T-helper 1 cell (primary cell): ENCODE measurements at places on chromosomes 3 and 15.

- DNase-seq = no peak
Measured at GRCh38 chr15:60548101-60548500, 69.2 kb upstream of the ICE2 start.

DNA sequence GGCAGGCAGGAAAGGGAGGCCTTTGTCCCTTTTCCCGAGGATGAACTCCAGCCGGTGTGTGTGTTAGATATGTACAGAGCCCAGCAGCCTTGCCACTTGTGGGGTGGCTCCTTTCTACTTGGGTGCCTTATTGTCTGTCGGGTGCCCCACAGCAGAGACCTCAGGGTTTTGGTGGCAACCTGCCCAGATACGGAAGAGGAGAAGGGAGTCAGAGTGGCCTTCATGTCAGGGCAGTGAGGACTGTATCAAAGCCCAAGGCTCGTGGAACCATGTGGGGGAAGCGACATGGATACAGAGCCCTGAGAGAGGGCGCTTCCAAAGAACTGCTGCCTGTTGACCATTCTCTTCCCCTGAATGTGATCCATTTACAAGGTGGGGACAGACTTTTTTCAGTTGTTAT is 166.2 kb downstream of the SLCO3A1 start:
- DNase-seq = no peak

- no peak for DNase-seq
Measured at GRCh38 chr15:50110285-50110684, 8.7 kb downstream of the ATP8B4 start.

DNA sequence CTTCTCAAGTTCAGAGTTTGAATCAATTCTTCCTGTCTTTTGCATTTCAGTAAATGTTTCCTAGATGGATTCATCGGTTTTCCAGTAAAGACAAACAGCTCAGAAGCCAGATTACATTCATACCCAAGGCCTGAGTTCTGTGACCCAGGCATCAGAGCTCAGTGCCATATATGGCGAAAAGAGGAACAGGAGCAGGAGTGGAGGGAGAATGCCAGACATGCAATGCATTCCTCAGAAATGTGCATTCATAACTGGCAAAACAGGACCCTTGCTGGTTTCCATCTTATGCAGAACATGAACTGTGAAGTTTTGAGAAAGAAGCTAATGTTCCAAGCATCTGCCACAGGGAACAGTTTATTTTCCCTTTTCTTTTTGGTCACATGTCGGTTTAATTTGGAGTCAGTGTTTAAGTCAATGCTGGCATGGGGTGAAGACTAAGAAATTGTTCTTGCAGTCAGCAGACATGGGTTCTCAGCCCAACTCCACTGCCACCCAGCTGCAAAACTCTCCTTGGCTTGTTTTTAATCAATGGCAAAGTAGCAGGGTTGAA is 116.5 kb downstream of the LPP start:
- no peak for DNase-seq

GRCh38 chr15:77413699-77414349 is 6.1 kb downstream of the PEAK1 start:
- DNase-seq = no peak

DNA sequence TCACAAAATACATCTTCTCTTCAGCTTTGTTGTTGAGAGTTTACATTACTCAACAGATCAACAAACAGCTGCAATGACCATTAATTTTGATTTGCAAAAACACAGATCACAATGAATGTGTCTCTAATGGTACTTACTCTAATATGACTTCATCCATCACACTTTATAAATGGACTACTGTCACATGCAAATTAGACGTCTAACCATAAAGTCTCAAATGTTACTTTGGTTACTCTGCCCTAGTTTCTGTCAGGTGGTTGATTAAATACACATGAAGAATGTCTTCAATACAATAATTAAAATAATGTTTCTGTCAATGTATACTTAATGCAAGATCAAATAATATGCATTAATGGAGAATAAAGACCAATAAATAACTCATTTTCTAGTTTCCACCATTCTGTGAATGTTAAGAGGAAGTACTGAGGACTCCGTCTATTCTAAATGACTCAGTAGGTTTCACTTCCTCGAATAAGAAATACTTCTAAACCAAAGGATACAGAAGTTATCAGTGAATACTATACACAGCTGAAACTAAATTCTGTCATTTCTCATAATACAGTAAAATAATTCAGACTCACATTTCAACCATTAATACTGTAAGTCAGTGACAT is 145.8 kb downstream of the CBLB start:
- no peak for DNase-seq

GRCh38 chr3:159626598-159626997 is 362.0 kb upstream of the IL12A start:
- no peak for DNase-seq

DNA sequence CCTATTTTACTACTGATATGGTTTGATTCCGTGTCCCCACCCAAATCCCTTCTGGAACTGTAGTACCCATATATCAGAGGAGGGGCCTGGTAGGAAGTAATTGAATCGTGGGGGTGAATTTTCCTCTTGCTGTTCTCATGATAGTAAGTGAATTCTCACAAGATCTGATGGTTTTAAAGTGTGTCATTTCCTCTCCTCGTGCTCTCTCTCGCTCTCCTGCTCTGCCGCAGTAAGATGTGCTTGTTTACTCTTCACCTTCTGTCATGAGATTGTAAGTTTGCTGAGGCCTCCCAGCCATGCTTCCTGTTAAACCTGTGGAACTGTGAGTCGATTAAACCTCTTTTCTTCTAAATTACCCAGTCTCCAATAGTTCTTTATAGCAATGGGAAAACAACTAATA is 81.2 kb upstream of the ZBTB20 start:
- no peak for DNase-seq

GRCh38 chr3:167813169-167814123 is 77.9 kb downstream of the SERPINI1 start:
- DNase-seq = no peak

DNA sequence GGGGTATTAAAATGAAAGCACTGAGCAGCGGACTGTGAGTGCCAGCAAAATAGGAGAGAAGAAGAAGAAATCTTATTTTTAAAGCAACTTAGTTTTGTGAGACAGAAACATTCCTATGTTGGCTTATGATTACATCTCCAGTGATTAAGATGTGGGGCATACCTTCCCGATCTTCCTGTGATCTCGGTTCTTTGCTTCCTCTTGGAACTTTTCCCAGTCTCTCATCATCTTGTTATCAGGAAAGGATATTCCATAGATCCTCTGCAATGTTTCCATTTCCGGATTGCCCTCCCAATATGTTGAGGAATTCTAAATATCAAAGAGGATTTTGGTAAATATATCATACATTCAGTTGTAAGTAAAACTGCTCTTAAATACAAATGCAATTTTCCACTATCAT is 22.2 kb downstream of the TARS3 start:
- DNase-seq = no peak

GRCh38 chr3:100090669-100091005 is 23.7 kb downstream of the FILIP1L start:
- no peak for DNase-seq

- DNase-seq = no peak
Measured at GRCh38 chr3:35635407-35635806, 3.9 kb upstream of the ARPP21 start.

DNA sequence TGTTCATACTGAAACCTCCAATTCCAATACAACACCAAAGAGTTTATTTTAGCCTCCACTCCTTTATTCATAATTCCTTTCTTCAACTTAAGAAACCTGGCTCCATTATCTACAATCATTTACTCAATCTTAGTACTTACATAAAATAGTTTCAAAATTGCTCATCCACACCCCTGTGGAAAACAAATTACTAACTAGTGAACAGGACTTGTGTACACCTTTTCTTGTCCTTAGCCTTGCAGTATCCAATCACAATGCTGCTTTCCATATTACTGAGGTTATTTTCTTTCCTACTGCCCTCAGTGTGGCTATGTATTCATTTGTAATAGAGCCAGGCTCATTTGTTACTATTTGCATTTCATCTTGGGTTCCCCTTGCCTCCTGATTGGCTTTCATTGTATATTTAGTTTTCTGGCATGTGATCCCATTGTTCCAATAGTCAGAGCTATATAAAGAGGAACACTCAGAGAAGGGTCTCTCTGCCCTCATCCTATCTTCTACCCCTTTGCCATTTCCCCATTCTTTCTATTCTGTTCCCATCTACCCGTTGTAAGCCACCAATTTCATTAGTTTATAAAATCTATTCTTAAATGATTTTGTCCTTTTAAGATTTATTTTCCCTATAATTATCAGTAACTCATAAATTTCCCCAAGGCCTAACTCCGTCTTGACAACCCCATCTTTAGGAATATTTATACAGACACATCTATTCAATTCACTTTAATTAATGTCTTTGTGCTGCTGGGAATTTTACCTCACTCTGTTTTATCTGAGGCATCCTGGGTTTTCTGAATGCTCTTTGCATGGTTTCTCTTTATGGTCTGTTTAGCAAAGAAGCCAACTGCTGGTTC is 67.9 kb upstream of the RBP1 start:
- no peak for DNase-seq

DNA sequence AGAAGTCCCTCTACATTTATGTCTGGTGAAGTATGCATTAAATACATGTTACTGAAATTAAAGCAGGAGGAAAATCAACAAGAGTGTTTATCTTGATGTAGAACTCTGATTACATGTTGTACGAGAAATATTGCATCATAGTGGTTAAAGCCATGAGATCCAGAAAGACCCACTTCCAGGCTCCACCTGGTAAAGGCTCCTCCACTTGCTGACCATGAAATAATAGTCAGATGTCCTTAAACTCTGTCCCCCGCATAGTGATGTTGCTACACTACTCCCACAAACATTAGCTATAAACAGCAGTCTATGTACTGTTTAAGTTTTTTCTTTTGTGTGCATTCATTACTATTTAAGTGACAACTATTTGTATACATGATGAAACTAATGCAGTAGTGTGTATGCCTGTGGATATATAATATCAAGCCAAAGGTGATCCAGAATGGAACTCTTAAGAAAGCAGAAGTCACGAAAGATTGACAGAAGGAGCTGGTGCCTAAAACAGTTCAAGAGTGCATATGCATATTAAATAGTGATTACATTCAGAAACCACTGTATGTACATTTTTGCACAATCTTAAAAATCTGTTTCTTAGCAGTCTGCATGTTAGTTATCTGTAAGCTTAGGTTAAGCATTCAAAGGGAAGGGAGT is 264.4 kb upstream of the KCNMB2 start:
- DNase-seq = no peak

- DNase-seq = no peak
Measured at GRCh38 chr3:141457624-141458236, 29.1 kb upstream of the RASA2 start.

GRCh38 chr3:157145606-157146322 is 14.2 kb downstream of the CCNL1 start:
- no peak for DNase-seq

- no peak for DNase-seq
Measured at GRCh38 chr3:144921710-144922109, 950.1 kb downstream of the DIPK2A start.

DNA sequence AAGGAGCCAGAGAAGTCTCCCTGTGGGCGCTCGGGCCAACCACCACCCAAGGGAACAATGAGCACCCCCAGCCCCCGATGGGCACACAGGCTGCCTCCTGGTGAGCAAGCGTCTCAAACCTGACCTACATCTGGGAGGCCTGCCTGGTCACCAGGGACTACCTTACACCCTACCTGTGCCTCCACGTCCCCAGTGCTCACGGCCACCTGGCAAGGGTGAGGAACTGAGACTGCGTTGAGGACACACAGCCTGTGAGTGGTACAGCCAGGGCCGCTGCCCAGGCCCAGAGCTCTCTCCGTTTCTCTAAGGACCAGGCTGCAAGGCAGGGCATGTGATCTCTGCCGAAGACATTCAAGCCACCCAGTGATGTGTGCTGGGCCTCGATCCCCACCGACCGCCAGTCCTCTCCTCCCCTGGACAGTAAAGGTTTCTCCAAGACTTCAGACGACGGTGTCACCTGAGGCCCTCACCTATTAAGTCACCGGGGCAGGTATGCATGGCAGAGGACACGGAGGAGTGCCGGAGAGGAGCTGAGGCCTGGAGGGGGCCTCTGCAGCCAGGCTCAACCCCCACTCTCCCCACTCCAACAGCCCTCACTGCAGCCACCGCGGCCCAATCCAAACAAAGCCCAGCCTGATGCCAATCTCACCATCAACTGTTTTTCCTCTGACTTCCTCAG is 2.8 kb downstream of the GOLGA8A start:
- no peak for DNase-seq

GRCh38 chr15:64157599-64158125 is 5.2 kb downstream of the PPIB start:
- no peak for DNase-seq

DNA sequence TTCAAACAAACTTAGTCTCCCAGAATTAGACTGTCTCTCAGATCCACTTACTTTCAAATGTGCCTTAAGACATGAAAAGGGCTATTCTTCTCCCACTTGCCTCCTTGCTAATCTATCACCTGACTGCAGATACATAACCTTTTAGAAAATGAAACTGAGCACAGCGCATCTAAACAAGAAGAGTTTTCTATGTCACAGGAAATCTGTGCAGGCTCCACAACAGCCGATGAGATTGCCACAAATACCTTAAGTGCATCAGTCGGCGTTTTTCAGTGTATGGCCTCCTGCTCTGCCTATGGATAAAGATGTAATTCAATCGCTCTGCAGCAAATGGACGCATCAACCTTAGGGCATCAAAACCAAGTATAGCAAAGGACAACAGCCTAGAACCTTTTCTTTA is 544.2 kb downstream of the FOXP1 start:
- DNase-seq = no peak

DNA sequence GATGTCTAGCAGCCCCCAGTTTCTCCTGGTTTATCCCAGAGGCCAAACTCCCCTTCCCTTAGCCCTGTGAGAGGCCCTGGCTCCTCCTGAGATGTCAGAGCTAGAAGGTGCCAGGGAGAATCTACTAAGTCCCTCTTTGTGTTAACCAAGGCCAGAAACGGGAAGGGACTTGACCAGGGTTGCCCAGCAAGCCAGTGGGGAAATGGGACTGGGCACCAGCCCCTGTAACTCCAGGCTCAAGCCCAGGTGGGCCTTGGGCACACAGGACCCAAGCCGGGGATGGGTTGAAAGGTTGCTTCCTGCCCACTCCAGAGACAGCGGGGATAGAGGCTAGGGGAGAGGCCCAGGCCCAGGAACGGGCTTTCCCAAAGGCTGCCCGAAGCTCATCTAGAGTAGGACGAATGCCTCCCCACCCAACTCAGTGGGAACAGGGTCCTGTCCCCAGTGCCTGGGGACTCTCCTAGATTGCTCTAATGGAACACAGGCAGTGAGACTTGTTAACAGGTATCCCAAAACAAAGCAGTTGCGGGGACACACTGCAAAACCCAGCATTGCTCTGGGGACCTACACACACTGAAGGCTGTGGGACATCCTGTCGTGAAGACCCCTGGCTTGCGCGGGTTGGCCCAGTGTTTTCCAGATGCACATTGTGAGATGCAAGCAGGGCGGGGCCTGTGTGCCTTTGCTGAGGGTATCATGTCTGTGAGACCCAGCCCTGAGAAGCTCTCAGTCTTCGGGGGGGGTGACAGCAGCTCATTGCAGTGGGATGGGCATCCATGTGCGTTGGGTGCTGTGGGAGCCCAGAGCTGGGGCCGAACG is 12.9 kb upstream of the TXNRD3 start:
- no peak for DNase-seq

DNA sequence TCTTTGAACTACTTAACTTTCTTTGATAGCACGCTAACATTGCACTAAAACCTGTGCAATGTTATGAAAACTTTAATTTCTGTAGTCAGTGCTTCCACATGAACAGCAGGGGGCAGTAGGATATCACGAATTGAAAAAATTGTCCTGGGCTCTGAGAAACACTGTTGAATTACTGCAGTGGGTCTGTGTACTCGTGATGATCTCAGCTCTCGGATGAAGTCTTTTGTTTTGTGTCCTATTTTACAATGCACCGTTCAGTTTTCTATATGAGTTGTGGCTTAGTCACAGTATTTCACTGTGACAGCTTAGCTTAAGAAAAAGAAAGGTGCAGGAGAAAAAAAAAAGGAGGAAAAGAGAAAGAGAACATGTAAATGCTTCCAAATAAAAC is 141.3 kb upstream of the CCDC54 start:
- no peak for DNase-seq
